Ascending aorta (tissue), 2 donors: ENCODE measurements at places on chromosomes 7 and 10. TPM values are rescaled to one million over a fixed set of nuclear protein-coding genes. Genes with fewer than 3 reads are reported as not detected.

The ANKRD61 gene
- total RNA-seq = not detected

- DNase-seq = no peak
Observed at GRCh38 chr7:330511-331230, 40.7 kb downstream of the FOXL3 start.

DNA sequence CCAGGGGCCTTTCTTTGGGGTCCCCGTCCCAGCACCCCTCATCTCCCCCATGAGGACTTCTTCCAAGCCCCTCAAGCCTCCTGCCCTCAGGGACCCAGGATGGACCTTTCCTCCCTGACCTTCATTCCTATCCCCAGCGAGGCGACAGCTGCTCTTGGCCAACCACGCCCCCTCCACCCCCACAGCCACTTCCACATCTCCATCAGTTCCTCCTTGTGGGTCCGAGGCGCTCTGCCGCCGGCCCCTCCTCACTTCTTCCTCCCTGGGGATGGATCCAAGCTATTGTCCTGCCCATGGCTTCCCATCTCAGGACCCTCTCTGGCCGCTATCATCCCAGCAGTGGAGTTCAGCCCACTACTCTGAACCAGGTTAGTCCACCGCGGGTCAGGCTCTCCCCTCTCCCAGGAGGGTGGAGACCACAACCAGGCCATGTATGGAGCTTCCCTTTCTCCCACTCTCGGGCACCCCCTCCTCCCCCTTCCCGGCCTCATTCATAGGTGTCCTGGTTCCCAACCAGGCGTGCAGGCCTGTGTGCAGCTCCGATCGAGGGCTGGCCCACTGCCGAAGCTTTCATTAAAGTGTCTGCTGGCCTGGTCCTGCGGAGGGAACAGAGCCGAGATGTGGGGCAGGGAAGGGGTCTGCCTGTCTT, 1.7 kb upstream of the SH2B2 start:
- DNase-seq = no peak

The ANKRD2 gene
- not detected for total RNA-seq

DNA sequence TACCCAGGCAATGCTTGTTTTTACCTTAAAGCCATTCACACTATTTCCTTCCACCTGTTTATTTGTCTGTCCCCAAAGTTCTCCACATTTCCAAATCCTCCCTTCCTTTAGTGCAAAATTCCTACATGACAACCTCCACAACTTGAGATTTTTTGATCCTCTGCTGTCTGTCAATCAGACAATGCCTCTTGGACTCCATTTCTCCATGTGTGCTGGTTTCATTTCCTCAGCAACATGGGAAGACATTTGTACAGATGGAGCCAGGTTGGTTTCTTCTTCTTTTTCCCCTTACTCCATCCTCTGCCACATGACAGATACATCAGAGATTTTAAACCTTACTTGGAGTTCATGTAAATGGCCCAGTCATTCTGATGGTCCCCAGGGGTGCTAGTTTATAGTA, 19.1 kb upstream of the GIMAP2 start:
- DNase-seq = no peak

GRCh38 chr7:30657131-30657530, 25.1 kb downstream of the CRHR2 start:
- no peak for DNase-seq

DNA sequence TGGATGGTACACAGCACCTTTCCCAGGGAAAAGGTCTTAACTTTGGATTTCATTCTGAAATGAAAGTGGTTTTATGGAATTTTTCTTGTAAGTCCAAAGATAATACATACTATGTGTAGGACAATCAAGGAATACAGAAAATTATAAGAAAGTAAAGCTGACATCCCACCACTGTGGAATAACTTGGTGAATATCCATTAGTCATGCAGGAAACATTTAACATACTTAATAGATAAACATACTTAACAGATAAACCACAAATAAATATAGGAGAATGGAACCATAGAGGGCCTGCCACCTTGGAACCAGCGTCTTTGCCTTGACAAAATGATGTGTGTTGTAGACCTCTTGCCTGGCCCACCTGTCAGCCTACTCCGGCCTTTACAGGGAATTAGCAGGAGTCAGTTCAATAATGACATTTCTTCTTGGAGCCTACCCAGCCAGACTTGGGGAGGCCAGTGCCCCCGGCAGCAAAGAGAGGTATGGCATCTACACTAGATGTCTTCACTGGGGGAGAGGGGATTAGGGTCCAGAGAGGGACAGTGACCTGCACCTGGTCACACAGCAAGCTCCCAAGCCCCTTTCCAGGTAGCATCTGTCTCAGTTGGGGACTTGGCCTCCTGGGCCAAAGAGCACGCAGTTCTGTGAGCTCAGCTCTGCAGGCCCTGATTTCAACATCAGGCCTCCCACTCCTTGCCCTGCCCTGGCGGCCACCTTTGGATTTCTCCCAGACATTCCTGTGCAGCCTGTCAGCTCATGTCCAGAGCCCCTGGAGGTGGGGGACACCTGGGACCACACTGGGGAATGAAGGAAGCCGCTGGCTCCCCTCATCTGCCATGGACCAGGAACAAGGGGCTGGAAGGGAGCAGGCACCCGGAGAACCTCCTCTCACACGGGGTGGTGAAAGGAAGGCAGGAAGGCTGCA, 112.6 kb upstream of the PPIF start:
- DNase-seq = no peak

GRCh38 chr7:121138262-121138933, 149.9 kb downstream of the CPED1 start:
- DNase-seq = no peak

GRCh38 chr10:103554488-103555324, 61.2 kb downstream of the NEURL1 start:
- DNase-seq = no peak

GRCh38 chr10:1187151-1187854, 131.1 kb downstream of the WDR37 start:
- DNase-seq = no peak
